ENCODE measurements at places on chromosomes 6 and 20.

DNA sequence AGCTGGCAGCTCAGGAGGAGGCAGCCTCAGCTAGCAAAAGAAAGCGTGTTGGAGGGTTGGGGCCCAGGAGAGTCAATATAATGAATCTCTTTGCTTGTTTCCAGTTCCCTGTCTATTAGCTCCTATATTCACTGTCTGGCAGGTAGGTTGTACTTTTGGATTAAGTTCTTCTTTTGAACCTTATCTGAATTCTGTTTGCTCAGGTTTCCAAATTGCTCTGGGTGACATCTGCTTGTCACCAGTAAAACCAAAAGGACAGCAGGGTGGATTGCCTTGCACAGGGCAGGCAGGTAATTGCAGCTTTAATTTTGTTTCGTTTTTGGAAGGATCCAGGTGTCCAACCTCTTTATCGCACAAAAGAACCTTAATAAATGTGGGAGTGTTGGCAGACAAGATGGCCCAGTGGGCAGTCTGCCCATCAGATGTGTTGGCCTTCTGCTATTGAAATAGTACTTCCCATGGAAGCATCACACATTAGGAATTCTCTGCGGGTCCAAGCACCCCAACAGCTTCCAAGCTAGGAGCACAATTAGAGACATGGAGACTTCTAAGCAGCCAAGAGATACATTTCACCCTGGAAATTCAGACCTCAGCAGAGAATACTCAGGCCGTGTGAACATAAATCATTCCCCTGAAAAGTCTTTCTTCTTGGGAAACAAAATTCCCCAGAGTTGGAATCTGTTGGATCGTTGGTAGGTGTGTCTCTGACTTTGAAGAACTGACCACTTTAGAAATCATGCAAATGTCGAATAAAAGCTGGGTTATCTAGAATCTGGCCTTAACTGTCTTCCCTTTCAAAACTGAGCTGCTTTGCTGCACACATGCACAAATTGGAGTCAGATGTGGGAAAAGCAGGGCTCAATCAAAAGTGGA, 286.9 kb upstream of the BMP2 start:
- no peak for DNase-seq

DNA sequence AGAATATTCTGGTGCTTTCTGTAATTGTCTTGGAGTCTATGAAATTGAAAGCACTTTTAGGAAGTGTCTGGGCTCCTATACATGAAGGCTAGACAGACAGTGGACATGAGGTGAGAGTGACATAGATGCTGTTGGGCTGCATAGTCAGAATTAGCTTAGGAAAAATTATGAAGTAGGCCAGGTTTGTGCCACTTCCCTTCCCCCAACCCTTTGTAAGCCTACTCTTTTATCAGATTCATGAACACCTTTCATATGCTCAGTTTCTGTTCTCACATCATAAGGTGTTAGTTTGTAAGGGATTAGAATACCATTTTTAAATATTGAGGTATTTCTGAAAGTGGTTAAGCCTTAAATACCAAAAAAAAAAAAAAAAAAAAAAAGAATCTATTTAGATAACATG, 18.4 kb upstream of the SNPH start:
- no peak for DNase-seq

DNA sequence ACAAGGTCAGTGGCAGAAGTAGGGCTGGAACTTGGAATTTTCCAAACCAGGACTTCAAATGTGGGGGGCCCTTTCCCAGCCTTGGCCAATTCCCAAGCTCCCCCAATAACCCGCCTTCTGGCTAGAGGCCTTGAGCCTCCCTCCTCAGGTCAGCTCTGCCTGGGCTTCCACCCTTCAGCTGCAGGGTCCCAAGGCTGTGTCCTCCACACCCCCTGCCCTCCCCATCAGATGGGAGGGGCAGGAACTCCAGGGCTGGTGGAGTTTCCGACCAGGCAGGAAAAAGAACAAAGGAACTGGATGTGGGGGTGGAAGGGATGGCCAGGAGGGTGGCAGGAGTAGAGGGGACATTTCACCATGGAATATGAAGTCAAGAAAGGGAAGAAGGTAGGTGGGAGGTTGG, at the start of gene CCM2L:
Gene CCM2L (plus strand): TSS at position 338 of the 400 bp plus-strand sequence. CDS start 17 bp downstream, at position 355.
- DNase-seq, result no peak

- no peak for DNase-seq
These were observed 143.5 kb upstream of the AKAP12 start for GRCh38 chr6:151096255-151096612.

GRCh38 chr6:163768905-163769304, 354.4 kb downstream of the QKI start:
- no peak for DNase-seq

DNA sequence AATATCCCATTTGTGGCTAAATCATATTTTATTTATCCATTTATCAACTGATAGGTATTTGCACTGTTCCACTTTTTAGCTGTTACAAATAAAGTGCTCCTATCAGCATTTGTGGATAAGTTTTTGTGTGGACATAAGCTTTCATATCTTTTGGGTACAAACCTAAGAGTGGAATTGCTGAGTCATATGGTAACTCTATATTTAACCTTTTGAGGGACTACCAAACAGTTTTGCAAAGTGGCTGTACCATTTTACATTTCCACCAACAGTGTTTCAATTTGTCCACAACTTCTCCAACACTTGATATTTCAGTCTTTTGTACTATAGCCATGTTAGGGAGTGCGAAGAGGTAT, 23.6 kb upstream of the ECHDC1 start:
- no peak for DNase-seq

- DNase-seq, result no peak
These were observed 739.4 kb upstream of the FLRT3 start for GRCh38 chr20:15076785-15077184.

DNA sequence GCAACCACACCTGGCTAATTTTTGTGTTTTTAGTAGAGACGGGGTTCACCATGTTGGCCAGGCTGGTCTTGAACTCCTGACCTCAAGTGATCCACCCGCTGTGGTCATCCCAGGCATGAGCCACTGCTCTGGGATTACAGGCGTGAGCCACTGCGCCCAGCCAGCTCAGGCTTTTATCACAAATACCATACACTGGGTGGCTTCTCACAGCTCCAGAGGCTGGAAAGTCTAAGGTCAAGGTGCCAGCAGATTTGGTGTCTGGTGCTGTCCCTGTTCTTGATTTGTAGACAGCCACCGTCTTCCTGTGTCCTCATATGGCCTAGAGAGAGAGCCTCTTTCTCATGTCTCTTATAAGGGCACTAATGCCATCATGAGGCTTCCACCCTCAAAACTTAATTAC, 25.9 kb downstream of the SHLD1 start:
- DNase-seq, result no peak

- DNase-seq, result no peak
These were observed 79.8 kb upstream of the EEF1E1 start for GRCh38 chr6:8181951-8182845.

DNA sequence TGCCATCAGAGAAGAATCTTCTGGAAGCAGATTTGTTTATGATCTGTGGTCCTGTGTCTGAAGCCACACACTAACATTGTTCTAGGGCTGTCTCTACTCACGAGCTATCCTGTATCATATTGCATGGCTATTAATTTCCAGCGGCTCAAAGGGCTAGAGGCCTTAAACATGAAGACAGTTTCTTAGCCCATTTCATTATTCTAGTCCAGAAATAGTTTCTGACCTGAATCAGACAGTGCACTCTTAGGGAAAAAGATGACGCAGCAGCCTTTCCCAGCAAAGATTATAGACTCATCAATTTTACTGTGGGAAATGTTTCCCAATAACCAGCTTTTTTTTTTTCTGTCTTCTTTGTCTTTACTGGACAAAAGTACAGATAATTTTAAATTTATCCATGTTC, 105.3 kb upstream of the SUPT3H start:
- no peak for DNase-seq

DNA sequence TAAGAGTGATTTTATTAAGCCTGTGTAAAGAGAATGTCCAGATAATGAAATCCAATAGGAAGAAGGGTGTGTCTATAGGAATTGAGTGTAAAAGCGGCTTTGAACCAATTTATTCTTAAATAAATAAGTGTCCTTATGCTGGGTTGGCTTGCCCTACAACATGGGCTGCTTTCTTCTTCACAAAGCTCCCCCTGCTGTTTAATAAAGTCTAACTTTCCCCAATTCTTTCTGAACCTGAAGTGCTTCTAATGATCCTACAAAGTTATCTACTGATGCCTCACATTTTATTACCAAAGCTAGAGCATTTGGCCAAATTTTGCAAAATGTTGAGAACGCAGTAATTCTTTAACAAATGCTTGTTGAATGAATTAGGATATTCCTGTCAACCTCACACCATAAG, 36.3 kb upstream of the SIRT5 start:
- no peak for DNase-seq

DNA sequence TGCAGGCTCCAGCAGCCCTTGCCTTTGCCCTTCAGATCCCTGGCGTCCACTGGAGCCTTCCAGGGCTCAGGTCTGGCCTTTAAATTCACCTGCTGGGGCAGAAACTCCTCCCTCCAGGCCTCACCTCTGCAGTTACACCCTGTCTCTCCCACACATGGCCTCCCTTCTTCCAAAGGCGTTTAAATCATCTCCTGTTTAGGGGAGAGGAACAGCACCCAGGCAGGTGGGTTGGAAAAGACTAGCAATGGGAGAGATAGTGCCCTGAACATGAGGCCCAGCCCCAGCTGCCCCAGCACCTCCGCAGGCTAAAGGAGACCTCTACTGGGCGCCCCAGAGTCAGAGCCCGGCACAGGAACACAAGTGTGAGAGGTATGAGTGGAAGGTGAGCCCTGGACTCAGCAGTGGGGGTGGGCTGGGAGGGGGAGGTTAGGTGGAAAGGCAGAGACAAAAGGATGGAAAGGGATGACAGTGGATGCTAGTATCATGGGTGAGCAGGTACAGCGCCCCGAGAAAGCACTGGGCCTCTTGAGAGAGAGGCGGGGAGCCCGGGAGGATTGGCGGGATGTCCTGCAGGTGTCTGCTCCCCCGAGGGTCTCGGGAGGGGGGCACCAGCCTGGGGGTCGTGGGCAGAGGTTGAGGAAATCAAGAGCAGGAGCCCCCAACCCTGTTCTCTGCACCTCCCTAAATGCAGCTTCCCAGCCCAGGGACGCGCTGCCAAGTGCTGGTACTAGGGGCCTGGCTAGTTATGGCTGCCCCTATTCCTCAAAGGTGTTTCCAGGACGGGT, at the start of gene CST9:
Gene CST9 (minus strand): TSS at position 51 of the 785 bp plus-strand sequence. CDS start 53 bp downstream, outside the sequence.
- DNase-seq, result no peak

GRCh38 chr6:40688214-40688761, 101.1 kb upstream of the LRFN2 start:
- DNase-seq, result no peak

GRCh38 chr20:13929836-13930235, 60.6 kb downstream of the SEL1L2 start:
- no peak for DNase-seq

DNA sequence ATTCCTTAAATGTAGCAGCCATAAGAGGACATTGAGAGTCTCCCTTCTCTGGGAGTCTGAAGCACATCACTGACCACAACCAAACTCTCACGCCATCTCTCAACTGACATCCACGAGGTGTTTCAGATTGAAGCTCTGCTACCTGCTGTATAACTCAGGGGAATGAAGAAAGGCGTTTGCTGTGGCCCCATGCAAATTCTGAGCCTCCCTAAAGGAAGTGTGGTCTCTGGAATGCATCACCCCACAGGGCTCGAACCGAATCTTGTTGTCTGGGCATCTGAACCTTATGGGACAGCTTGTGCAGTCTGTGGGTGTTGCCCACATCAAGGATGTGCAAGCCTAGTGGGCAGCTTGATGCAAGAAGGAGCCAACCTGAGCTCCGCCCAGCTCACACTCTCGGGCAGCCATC, 10.9 kb downstream of the PMEPA1 start:
- no peak for DNase-seq

DNA sequence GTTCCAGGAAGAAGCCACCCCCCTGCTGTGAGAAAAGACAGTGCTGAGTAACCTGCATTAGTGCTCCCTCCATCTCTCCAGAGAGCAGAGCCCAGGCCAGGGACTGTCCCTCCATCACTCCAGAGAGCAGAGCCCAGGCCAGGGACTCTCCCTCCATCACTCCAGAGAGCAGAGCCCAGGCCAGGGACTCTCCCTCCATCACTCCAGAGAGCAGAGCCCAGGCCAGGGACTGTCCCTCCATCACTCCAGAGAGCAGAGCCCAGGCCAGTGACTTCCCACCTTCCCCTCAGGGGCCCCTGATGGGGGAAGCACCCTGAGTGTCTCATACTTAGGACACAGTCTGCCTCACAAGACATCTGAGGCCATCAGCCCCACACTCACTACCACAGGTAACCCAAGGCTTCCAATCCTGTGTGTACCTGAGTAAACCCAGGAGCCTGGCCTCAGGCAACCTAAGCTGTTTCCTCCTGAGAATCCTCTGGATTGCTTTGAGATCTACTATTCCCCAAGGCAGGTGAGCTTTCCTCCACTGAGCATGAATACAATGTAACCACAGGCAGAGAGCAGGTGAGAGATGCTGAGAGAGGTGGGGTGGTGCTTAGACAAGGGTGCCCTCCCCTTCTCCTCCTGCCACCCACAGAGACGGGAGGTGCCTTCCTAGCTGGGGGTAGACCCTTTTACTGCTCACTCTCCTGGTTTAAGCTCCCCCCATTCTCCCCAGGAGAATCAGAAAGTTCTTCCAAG, 4.9 kb downstream of the TBXT start:
- DNase-seq, result no peak

DNA sequence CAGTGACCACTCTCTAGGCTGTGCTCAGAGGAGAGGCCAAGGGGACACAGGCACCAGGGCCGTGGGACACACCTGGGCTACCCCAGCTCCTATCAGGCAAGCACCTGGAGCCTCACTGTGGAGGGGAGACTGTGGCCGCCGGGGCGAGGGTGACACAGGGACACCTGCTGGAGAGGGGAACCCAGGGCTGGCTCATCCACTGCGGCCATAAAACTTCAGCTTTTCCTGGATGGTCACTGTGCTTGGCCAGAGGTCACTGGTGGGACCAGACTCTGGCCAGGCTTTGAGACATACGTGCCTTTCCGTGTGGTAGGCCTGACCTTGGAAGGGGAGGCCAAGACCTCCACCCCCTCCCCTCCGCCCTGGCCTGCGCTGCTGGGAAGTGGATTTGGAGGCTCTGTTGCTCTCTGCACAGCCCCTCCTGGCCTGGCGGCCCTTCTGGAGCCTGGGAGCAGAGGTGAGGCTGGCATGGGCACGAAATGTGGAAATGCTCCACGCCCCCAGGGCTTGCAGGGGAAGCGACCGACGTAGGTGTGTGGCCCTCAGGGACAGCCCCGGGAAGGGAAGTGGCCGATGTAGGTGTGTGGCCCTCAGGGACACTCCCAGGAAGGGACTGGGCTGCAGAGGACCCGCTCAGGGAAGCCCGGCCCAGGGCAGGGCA, 42.9 kb upstream of the BHLHE23 start:
- no peak for DNase-seq

All from effector memory CD8-positive, alpha-beta T cell (primary cell).